ENCODE measurements at places on chromosomes 2 and 18.

DNA sequence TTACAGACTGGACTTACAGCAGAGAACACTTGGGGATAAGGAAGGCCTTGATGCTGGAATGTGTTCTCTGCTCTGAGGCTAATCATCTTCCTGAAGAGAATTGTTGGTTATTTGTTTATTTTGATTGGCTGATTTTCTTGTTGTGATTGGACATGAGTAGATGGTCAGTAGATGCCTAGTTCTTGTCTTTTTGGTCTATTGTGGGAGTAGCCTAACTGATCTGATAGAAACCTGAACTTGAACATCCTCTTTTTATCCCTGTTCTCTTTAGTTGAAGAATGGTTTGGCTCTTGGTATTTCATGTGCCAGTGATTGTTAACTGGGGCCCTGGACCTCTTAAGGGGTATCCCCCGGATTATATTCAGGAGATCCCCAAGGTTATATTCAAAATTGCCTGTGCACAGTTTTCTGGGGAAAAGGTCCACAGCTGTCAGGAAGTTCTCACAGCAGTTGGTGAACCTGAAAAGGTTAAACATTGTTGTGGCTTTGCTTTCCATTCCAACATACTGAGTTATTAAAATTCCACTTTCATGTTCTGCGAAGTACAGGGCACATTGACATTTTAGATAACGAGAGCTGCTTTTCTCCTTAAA is 13.6 kb downstream of the TWSG1 start:
- no peak for DNase-seq

- no peak for DNase-seq
Measured at GRCh38 chr2:151730262-151730975, 3.9 kb downstream of the NEB start.

DNA sequence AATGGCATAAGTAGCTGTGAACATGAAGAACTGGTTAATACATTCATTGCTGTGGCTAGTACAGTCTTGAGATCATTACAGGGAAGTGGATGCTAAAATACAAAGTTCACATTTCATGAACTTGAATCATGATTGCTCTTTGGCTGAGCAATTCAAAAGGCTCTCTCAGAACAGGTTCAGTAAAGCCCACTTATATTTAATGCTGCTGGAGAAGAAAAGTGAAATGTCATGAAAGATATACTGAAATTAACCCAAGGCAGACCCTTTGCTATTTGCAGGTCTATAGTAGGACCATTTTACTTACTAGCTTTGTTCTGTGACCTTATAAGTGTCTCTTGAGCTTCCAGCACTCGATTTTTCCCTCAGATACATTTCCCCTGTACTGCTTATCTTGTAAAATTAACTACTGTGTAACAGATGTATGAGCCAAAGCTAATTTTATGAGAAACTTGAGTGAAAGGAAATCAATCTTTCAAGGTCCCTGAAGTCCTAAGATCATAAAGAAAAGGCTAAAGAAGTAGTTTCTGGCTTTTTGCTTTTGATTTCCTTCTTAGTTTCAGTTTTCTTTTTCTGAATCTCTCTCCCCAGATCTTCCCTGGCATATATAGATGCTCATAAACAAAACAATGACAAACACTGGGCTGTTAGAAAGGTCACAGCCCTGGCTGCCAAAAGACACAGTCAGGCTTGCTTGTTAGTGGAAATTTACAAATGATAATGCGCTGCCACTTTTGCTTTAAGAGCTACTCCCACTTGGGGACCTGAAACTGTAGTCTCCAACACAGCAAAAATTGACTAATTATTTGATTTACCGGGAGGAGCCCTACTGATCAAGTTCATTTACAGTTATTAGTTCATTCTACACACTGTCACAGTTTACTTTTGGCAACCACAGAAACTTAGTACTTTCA is 132.7 kb upstream of the XPO1 start:
- no peak for DNase-seq

DNA sequence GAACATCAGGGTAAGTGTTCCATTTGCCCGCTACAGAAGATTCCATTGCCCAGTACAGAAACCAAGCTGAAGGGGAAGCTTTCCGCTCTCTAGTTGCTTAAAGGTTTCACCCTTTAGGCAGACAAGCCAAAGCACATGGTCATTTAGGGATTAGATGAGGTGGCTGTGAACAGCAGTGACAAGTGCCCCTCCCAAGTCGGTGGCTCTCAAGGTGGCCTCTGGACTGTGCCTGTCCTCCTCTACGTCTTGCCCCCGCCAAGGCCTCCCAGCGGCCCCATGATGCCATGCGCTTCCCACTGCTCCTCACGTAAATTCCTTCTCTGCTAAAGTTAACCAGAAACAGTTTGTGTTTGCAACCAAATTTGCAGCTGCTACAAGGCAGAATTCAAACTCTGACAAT is 24.2 kb upstream of the PTPN4 start:
- no peak for DNase-seq

GRCh38 chr2:105571445-105571987 is 172.7 kb upstream of the FHL2 start:
- DNase-seq, result no peak

DNA sequence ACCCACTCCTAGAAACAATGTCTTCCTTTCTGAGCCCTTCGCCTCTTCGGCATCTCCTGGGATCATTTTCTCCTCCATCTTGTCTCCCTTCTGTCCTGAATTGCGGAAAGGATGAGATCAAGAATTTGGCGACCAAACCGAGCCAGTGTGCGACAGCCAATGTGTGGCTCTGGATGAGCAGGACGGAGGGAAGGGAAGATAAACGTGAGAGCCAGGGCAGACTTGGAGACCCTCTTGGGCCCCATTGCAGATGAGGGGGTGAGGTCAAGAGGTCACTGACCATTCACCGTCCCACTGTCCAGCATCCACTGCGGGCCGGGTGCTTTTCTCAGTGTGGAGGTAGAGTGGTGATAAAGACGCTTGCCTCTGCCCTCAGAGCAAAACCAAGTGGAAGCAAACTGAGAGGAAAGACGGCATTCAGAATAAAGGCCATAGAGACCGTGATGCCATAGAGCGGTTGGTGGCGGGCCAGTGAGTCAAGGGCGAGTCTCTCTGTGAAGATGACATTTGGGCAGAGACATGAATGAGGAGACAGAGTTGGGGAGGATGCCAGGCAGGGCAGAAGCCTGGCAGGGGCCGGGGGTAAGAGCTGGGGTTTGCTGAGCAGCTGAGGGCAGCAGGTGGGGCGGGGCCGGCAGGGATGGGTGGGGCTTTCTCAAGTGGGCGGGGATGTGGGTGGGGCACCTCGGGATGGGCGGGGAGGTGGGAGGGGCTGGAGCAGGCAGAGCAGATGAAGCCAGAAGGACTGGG is 55.6 kb downstream of the ACAA2 start:
- DNase-seq, result no peak

GRCh38 chr2:226581661-226582060 is 218.0 kb downstream of the IRS1 start:
- DNase-seq, result no peak

GRCh38 chr2:725468-725867 is 48.3 kb upstream of the TMEM18 start:
- DNase-seq, result no peak

DNA sequence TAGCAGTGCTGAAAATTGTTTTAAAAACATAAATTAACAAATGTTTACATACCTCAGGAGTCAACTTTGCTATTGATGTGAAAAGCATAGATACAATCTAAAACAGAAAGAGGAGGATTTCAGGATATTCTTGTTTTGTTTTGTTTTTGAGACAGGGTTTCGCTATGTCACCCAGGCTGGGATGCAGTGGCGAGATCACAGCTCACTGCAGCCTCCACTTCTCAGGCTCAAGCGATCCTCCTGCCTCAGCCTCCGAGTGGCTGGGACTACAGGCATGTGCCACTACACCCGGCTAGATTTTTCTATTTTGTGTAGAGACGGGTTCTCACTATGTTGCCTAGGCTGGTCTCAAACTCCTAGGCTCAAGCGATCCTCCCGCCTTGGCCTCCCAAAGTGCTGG is 60.6 kb downstream of the C2orf74 start:
- DNase-seq, result no peak

- DNase-seq, result no peak
Measured at GRCh38 chr18:74914648-74915047, 294.3 kb downstream of the PTGR3 start.

Data from stimulated activated CD4-positive, alpha-beta T cell treated with anti-CD3 and anti-CD28 coated beads, Interleukin-1b, Interleukin-23, amount 100 ng/mL, for 1 hour (primary cell).